Stimulated activated CD8-positive, alpha-beta memory T cell treated with anti-CD3 and anti-CD28 coated beads, Interleukin-12 subunit alpha, Interleukin-12 subunit beta, amount 100 ng/mL, for 4 hours (primary cell): ENCODE measurements at places on chromosomes 7 and 10.

GRCh38 chr7:111081546-111082267 lies 9.2 kb upstream of the LRRN3 start:
- no peak for DNase-seq

DNA sequence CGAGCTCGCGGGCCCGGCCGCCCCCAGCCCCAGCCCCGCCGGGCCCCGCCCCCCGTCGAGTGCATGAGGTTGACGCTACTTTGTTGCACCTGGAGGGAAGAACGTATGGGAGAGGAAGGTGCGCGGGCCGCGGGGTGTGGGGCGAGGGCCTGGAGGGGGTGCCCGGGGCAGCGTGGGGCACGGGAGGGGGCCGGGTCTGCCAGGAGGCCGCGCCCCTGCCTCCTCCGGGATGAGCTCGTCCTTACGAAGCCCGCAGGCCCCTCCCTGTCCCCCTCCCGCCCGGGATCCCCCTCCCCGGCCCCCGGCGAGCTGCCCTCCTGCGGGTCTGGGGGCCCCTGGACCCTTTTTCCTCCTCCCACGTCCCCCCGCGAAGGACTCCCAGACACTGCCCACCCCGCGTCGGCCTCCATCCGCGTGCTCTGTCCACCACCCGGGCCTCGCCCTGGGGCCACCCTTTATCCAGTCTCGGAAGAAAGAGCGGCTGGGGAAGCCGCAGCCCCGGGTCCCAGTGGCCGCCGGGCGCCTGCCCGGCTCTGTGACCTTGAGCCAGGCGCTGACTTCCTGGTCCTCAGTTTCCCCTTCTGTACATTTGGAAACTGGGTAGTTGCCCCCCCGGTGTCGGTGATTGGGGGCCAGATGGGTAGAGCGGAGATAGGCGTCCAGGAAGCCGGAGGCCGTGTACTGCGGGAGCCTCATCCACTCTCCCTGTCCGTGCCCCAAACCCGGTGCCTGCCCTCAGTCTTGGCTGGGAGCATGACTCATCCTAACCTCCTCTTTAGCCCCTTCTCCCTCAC lies 521 bp downstream of the LIMK1 start:
- DNase-seq: no peak

- DNase-seq: no peak
These were observed 51.1 kb downstream of the GNA12 start for GRCh38 chr7:2792856-2793487.

- no peak for DNase-seq
These were observed 43.4 kb upstream of the DNAJB6 start for GRCh38 chr7:157293413-157293788.

DNA sequence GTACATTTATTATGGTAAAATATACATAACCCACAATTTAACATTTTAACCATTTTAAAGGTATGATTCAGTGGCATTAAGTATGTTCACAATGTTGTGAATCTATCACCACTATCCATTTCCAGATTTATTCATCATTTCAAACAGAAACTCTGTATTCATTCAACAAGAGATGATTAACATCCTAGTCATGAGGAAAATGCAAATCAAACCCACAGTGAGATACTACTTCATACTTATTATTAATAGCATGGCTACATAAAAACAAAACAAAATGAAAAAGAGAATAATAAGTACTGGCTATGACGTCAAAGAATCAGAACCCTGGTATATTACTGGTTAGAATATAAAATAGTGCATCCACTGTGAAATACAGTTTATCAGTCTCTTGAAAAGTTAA lies 386.6 kb upstream of the POM121L12 start:
- DNase-seq: no peak

GRCh38 chr10:15748126-15748525 lies 28.4 kb upstream of the ITGA8 start:
- DNase-seq: no peak

DNA sequence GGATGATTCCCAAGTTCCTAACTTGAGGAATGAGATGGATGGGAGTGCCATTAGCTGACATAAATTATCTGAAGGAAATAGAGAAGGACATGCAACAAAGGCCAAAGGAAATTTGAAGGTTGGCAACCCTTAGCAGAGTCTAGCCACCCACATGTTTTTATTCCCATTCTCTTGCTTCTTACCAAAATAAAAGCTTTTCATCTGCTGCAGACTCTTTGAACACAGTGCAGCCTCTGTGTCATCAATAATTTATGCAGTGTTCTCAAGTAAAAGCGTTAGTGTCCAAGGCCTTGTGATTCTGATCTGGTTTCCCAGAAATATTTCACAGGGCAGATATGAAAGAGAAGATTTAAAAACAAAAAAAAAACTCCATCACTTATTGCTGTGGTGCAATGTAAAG lies 98.5 kb downstream of the ST7 start:
- DNase-seq: no peak

- no peak for DNase-seq
These were observed 1034.7 kb downstream of the TYW1 start for GRCh38 chr7:68031180-68031943.

GRCh38 chr10:43308986-43309385 lies 42.1 kb upstream of the RASGEF1A start:
- DNase-seq: no peak

GRCh38 chr10:69644658-69645295 lies 14.7 kb downstream of the FAM241B start:
- DNase-seq: no peak

GRCh38 chr10:62159351-62159750 lies 109.3 kb downstream of the RTKN2 start:
- DNase-seq: no peak

DNA sequence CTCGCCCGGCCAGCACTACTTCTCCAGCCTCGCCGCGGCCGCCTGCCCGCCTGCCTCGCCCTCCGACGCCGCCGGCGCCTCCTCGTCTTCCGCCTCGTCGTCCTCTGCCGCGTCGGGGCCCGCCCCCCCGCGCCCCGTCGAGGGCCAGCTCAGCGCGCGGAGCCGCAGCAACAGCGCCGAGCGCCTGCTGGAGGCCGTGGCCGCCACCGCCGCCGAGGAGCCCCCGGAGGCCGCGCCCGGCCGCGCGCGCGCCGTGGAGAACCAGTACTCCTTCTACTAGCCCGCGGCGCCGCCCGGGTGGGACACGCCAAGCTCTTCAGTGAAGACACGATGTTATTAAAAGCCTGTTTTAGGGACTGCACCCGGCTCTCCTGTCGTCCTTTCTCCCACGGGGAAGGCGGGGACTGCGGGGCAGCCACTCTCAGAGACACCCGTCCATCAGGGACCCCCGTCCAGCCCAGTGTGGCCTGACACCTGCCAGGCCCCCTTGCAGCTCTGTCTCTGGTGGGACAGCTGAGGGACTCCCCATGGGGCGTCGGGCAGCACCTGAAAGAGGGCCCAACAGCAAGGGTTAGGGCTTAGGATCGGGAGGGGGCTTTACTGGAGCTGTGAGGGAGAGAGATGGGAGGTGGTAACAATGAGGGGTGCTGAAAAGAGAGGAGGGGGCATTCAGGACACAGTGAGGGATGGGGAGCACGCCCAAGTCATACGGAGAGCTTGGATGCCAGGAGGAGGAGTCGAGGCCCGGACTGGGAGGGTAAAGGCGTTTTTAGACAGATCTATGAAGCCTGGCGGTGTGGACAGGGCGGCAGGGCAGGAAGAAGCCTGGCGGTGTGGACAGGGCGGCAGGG lies 34.7 kb downstream of the SPDYE6 start:
- no peak for DNase-seq

- DNase-seq: no peak
These were observed 7.0 kb upstream of the PANK1 start for GRCh38 chr10:89651916-89652573.

- DNase-seq: no peak
These were observed 35.3 kb downstream of the NET1 start for GRCh38 chr10:5447611-5448071.

DNA sequence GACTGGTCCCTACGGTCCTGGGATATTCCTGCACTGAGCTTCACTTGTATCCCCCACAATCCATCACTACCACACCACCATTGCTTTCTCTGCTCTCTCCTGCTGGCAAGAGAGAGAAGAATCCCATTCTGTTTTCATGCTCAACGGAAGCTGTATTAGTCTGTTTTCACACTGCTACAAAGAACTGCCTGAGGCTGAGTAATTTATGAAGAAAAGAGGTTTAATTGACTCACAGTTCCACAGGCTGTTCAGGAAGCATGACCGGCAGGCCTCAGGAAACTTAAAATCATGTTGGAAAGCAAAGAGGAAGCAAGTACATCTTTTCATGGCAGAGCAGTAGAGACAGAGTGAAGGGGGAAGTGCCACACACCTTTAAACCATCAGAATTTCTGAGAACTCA lies 260.4 kb upstream of the LYZL1 start:
- no peak for DNase-seq

GRCh38 chr7:76303202-76304147 lies 1.0 kb downstream of the HSPB1 start:
- peak; percentile 61 for DNase-seq

DNA sequence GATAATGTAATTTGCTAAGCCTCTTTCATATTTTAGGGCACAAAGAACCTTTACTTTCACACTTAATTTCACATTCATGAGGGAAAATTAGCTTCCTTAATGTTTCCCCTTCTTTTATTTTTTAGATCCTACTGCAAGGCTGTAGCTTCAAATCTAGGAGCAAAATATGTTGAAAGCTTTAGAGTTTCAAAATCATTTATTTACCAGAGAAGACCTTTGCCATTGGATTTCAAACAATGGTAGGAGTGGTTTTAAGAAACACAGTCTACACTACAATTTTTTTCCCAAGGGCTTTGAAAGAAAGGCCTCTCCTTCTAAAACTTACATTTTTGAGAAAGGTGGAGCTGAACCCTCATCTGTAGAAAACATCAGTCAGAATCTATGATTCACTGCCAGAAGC lies 43.3 kb upstream of the MEOX2 start:
- DNase-seq: no peak

DNA sequence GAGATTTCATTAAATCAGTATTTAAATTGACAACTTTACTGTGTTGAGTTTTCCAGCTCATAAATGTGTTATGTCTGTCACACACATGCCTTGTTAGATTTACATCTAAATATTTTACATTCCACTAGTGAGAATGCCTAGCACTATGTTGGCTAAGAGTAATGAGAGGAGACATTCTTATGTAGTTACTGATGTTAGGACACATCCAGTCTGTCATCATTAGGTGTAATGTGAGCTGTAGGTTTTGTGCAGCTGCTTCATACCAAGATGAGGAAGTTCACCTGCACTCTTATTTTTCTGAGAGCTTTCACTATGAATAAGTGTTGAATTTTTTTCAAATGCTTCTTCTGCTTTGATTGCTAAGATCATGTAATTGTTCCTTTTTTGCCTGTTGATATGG lies 218.0 kb upstream of the IGFBP3 start:
- DNase-seq: no peak

- no peak for DNase-seq
These were observed 102.9 kb downstream of the SUGCT start for GRCh38 chr7:40237731-40238130.

GRCh38 chr7:132135746-132136385 lies 440.4 kb downstream of the PLXNA4 start:
- no peak for DNase-seq

DNA sequence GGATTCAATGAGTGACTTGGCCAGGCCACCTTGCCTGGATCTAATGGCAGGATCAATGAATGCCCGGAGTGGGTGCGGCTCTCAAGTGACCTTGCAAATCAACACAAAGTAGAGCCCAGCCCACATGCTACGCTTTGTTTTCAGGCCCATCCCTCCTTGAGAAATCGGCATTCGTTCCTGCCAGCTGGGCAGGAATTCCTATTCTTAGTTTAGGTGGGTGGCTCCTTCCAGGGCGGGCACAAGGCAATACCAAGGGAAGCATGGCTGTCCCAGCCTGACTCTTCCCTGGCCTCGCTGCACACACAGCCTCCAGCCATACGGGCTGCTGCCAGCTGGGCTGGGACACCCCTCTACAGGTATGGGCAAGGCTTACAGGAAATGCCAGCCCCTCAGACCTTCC lies 119.3 kb downstream of the SH3PXD2A start:
- no peak for DNase-seq

- no peak for DNase-seq
These were observed 76.8 kb downstream of the TMEM106B start for GRCh38 chr7:12287901-12288300.

GRCh38 chr7:101618207-101618839 lies 10.8 kb downstream of the MYL10 start:
- no peak for DNase-seq

- no peak for DNase-seq
These were observed 128.4 kb upstream of the ZNF746 start for GRCh38 chr7:149625947-149626392.

DNA sequence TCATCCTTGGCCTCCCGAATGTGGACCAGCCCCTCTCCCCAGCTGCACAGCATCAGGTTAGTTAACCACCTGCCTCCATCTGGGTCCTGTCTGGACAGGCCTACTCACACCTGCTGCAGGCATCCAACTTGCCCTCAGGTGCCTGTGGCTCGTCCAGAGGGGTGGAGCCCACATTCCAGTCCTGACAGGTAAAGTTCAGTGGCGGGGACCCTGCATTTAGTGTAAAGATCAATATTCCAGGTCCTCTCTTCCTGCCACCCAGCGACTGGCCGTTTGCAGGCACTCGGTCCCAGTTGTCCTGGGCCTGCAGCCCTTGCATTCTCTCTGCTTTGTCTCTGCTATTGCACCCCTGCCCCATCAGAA lies 15.0 kb downstream of the HTRA1 start:
- no peak for DNase-seq

DNA sequence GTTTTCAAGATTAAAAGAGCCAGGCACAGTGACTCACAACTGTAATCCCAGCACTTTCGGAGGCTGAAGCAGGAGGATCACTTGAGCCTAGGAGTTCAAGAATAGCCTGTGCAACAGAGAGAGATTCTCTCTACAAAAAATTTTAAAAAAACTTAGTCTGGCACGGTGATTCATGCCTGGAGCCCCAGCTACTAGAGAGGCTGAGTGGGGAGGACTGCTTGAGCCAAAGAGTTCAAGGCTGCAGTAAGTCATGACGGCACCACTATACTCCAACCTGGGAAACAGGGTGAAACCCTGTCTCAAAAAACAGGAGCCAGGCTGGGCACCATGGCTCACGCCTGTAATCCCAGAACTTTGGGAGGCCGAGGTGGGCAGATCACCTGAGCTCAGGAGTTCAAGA lies 86.6 kb upstream of the KCTD7 start:
- no peak for DNase-seq

DNA sequence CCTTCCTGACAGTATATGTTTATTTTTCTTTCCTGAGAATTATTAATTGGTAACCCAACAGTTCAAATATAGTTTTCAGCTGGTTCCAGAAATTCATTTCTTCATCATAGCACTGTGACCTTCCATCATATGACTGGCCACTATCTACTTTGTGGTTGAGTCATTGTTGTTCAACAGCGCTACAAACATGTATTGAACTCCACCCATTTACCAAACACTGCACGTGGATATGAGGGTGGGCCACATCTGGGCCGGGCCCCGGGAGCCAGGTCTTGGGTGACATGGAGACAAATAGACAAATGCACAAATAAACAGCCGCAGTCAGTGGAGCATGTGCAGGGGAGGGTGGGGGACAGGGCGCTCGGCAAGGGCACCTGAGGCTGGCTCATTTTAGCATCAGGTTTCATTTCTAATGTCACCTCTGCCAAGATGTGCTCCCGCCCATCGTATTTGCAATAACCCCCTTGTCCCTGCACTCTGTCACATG lies 24.0 kb upstream of the EEPD1 start:
- DNase-seq: no peak

- DNase-seq: no peak
These were observed 172.3 kb downstream of the KCND2 start for GRCh38 chr7:120445276-120445675.

GRCh38 chr10:30719832-30720231 lies 90.3 kb upstream of the LYZL2 start:
- no peak for DNase-seq
